Cardiac fibroblast (primary cell): ENCODE measurements at places on chromosomes 12 and 14.

GRCh38 chr12:132390287-132391076 is 61.1 kb upstream of the GALNT9 start:
- DNase-seq: no peak

- peak; percentile 87 for DNase-seq
Observed at GRCh38 chr12:96399919-96400630, at the start of gene CDK17. TSS of gene CDK17 (minus strand) at chr12:96400439. CDS start at chr12:96334836, 65,603 bp downstream.

DNA sequence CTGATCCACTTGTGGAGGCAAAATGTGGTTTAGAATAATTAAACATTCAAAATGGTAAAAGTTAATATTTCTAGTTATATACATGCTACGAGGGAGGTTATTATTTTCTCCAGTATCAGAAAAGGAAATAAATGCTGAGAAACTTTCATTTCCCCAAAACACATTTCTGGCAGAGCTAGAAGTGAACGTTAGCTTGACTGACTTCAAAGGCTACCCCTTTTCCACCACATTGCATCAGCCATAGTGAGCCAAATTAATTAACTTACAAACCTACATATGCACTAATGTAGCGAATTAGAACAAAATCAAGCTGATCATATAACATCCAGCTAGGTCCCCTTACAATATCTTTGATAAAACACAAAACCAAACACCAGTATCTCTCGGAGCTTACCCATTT is 49.3 kb upstream of the RERGL start:
- no peak for DNase-seq

- no peak for DNase-seq
Observed at GRCh38 chr14:50785457-50786063, 45.4 kb downstream of the NIN start.

- no peak for DNase-seq
Observed at GRCh38 chr12:5507401-5507935, 75.6 kb downstream of the NTF3 start.

DNA sequence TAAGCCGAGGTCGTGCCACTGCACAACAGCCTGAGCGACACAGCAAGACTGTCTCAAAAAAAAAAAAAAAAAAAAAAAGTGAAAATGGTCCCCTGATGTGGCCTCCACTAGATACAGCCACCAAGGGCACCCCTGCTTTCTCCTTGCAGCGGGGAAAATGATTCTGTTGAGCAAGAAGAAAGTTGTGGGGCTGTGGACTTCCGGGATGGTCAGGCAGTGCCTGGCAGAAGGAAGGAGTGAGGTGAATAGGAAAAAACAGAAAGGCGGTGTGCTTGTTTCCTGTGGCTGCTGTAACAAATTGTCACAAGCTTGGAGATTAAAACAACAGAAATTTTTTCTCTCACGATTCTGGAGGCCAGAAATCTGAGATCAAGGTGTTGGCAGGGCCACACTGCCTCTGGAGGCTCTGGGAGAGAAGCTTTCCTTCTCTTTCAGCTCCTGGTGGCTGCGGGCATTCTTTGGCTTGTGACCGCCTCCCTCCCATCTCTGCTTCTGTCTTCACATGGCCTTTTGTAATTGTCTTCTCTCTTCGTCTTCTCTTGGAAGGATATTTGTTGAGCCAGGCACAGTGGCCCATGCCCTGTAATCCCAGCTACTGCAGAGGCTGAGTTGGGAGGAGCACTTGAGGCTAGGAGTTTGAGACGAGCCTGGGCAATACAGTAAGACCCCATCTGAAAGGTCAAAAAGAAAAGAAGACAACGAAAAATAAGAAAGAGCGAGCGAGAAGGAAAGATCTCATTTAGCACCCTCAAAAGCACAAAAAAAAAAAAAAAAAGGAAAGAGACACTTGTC is 116.6 kb upstream of the MED13L start:
- no peak for DNase-seq

DNA sequence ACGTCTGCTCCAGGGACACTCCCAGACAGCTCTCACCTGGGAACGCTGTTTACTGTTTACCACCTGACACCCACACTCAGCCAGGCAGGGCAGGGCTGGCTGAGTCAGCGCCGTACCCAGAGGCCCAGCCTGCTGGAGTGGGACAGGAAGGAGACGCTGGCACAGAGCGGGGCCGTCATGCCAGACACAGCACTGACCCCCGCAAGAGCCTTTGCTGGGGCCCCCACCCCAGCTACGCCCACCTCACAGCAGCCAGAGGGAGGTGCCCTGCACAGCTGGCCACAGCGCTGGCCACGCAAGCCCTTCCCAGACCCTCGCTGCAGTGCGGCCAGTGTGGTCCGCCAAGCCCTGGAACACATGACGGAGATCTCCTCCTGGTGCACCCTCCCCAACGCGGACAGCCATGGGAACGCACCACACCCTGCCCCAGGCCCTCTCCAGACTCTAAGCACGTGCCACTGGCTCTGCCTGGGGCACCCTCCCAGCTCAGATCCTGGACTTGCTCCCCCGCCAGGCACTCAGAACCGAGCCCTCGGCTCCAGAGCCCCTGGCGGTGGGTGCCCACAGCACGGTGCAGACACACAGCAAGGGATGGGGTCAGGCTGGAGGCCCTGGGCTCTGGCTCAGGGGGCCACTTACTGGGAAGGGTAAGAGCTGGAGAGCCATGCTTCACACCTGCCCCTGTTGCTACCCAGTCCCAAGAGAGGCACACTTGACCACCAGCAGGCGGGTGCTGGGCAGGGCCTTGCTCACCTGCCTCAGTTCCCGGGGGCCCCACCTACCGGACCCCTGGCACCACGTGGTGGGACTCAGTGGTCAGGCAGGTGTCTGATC is 5.7 kb downstream of the AHNAK2 start:
- DNase-seq: peak; percentile 30

- no peak for DNase-seq
Observed at GRCh38 chr12:116210131-116210530, 67.4 kb downstream of the MED13L start.

- no peak for DNase-seq
Observed at GRCh38 chr12:3263939-3264922, 187.1 kb downstream of the TSPAN9 start.

GRCh38 chr12:92136026-92136730 is 9.5 kb downstream of the BTG1 start:
- no peak for DNase-seq

DNA sequence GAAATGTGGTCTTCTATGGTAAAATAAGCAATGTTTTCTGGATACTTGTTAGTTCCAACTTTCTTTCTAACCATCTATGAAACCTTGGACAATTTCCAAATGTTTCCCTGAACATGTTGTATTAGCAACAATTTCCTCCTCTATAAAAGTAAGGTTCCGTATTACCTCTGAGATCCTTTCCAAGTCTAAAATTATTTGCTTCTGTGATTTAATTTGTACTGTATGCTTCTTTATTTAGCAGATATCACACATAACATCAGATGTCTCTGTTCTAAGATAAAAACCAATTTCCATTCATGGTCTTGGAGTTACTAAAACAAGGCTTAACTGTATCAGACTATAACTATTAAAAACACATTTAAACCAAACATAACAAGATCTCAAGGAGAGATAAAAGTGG is 177.2 kb downstream of the FOXA1 start:
- DNase-seq: no peak

GRCh38 chr12:1325666-1326065 is 268.7 kb downstream of the FBXL14 start:
- DNase-seq: no peak

DNA sequence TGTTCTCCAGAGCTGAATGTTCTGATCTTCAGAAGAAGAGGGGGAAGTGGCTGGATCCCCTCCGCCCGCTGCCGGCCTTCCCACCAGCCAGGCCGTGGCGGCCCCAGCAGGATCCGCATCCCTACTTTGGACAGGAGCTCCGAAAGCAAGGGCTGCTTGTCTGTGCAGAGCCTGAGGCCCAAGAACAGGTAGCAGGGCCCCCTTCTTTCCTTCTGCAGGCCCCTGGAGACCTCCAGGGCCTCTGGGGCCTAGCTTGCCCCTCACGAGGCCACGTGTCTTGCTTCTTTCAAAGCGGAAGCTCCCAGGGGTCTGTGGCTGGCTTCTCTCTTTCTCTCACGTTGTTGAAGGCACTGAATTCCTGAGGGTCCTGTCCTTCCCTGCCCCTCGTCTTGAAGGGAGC is 13.2 kb downstream of the PGF start:
- DNase-seq: no peak

DNA sequence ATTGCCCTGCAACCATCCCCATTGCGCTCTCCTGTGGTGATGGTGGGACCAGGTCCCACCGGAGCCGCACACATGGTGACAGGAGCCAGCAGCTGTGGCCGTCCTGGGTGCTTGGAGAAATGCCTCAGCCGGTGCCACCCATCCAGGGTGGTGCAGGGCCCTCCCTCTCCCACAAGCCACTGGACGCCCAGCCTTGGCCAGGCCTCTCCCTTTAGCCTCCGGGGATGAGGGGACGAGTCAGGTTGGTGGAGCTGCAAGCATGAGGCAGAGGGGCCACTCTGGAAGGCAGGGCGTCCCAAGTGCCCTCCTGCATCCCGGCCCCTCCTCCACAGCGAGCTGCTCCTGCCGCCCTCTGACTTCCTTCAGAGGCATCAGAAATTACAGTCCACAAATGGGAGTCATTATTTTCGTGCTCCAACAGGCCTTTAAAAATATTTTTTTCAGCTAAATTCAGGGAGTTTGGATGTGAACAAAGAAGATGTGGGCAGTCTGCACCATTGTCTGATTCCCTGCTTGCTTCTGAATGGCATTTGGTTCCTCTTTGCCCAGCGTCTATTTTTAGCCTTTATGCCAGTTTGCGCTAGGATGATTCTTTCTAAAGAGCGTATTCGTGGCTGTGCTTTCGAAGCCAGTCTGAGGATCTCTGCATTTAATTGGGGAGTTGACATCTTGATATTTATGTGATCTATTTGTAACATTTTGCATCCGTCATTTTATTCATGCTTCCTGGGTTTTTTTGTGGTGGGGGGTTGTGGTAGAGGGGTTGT is 189.4 kb downstream of the ADGRD1 start:
- no peak for DNase-seq

DNA sequence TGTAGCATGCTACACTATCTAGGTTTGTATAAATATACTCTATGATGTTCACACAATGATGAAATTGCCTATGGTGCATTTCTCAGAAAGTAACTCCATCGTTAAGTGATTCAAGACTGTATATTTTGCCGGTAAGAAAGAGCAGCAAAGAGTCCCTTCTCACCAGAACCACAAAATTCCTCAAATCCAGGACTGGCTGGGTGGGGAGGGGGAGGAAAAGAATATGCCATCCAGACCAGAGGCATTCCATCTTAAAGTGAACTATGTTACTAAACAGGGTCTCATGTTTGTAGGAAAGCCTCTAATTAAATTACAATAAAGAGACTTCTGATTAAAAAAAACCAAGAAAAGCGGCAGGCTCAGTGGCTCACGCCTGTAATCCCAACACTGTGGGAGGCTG is 11.5 kb downstream of the UBE2N start:
- no peak for DNase-seq

DNA sequence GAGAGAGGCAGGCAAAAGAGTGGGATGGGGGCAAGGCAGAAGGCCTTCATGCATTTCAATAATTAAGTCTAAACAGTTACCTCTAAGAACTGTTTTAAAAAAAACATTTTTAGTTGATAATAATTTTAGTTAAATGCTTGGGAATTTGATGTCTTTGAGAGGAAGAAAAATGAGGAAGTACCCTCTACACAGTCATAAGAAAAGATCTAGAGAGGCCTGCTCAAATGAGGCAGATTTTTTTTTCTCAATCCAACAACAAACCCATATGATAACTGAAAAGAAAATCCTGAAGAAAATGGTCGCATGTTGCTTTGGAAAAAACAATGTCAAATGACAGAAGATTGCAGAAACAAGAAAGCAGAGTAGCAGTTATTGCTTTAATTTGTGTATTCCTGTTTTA is 25.6 kb downstream of the SINHCAF start:
- DNase-seq: no peak

DNA sequence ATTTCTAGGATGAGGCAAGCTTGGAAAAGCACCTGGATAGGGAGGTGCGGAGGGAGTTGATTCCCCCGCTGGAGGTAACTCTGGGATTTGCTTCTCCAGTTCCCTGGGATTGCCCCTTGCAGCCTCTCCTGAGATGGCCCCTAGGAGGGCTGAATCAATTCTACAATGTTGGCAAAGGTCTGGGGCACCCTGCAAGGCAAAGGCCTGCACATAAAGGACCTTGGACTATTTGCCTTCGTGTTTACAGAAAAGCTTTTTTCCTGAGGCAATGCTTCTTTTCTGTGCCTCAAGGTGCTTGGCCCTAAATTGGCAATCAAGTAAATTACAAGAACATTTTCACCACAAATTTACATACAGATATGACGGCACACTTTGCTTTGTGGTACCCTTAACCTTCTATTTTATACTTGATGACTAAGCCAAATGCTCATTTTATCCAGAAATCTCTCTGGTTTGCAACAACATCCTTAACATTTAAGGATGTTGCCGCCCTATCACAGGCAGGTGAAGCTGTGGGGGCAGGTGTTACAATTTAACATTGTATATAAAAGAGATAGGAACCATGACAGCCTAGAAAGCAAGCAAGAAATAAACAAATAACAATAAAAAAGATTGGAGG is 40.3 kb downstream of the TIMELESS start:
- DNase-seq: no peak

DNA sequence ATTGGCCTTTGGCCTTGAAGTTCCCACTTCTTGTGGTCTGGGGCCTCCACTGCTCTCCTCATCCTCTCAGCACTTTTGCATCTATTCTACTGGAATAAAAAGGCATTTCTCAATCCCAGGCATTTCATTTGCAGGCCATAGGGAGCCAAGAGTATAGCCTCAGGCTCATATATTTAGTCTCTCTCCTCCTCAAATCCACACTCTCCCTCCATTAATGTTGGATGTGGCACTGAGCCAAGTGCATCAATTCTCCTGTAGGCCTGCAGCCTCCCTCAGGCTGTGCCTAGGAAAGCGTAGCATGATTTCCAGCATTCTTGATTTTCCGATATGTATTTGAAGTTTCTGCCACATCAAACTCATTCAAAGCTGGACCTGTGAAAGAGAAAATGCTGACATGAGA is 211.5 kb upstream of the CPNE8 start:
- DNase-seq: no peak

DNA sequence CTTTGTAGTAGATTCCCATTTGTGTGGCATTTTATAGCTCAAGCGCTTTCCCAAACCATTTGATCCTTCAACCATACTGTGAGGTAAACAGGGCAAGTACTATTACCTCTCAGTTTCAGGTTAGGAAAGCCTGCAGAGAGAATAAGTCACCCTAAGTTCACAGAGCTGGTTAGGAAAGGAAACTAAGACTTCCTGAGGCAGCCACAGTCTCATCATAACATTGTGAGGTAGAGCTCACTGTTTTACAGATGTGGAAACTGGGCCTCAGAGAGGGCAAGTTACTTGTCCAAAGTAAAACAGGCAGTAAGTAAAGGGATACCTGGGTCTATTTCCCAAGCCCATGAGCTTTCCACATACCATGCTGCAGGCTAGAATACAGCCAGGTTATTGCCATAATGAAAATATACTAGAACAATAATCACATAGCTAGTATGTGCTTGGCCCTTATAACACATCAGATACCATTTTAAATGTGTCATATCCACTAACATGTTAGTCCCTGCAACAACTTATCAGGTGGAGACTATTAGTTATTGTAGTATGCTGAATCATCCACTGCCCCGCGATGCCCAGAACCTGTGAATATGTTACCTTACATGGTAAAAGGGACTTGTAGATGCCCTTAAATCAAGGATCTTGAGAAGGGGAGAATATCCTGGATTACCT is 150.9 kb upstream of the GRIP1 start:
- DNase-seq: no peak
